Stimulated activated CD4-positive, alpha-beta T cell treated with anti-CD3 and anti-CD28 coated beads, Interleukin-15, amount 100 ng/mL, for 1 hour (primary cell): ENCODE measurements at places on chromosomes 13 and 19.

- peak; percentile 9 for DNase-seq
These were observed 38.9 kb upstream of the KATNAL1 start for GRCh38 chr13:30346153-30346788.

GRCh38 chr13:32453981-32454380 lies 26.1 kb upstream of the N4BP2L1 start:
- no peak for DNase-seq

DNA sequence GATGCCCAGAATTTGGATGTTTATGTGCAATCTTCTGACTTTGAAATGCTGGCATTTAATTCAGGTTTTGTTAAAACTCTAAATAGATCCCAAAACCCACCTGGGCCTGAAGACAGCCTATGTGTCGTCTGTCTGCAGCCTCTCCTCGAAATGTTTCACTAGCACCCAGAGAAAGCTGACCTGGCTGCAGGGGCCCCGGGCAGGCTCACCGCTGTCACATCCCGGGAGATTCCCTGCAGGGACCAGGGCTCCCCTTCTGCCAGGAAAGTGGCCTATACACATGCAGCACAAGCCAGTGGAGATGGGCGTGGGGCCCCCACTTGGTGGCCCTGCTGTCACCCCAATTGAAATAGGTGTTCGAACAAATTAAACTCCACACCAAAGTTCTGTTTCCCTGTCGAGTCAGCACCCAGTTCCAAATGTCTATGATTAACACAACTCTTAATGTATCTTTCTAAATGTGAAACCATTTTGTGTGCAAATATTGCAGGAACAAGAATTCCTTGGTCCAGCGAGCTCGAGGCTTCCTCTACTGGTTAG lies 145.8 kb upstream of the ZNF507 start:
- no peak for DNase-seq

DNA sequence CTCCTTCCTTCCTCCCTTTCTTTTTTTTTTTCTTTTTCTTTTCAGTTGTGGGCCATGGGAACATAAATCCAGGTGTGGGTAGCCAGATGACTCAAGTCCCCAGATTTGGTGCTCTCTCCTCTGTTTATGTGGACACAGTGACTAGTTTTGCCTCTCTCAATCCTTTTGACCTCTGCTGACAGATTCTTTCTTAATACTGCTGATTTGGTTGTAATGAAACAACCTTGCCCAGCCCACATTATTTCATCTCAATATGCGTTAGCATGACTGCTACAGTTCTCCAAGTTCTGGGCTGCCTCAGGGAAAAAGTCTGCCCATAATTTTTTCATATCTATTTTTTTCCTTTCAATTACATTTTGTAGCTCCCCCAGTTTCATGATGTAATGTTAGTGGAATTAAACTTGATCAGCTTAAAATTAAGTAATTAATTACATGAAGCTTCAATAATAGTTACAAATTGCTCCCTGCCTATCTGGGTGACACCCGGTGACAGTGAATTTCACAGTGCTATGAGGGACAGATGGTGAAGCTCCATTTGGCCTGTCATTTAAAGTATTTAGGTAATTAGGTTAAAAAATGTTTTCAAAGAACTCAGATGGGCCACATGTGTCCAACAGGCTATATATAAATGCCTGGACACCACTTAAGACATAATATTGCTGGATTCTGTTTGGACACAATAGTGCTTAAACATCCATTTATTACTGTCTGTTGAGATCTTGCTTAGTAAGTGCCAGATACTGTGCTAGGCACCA lies 118.8 kb upstream of the FRY start:
- no peak for DNase-seq

- no peak for DNase-seq
These were observed 73.6 kb upstream of the ATP12A start for GRCh38 chr13:24606486-24607170.

DNA sequence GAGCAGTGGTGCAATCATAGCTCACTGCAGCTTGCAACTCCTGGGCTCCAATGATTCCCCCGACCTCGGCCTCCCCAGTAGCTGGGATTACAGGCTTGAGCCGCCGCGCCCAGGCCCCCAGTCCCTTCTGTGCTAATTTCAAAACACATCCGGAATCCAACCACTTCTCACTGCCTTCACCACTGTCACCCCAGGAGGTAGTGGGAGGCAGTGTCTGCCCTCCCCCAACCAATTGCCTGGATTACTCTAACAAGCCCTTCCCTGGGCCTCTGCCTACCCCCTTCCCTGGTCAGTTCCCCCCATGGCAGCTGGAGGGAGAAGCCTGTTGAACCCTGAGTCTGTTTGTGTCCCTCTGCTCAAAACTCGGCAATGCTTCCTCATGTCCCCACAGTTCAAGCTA lies 2.3 kb downstream of the PRAM1 start:
- DNase-seq = no peak

GRCh38 chr19:56727677-56728076 lies 56.1 kb upstream of the ZNF835 start:
- no peak for DNase-seq

- DNase-seq = peak; percentile 84
These were observed 3.6 kb downstream of the LGALS7 start for GRCh38 chr19:38769635-38770211.

DNA sequence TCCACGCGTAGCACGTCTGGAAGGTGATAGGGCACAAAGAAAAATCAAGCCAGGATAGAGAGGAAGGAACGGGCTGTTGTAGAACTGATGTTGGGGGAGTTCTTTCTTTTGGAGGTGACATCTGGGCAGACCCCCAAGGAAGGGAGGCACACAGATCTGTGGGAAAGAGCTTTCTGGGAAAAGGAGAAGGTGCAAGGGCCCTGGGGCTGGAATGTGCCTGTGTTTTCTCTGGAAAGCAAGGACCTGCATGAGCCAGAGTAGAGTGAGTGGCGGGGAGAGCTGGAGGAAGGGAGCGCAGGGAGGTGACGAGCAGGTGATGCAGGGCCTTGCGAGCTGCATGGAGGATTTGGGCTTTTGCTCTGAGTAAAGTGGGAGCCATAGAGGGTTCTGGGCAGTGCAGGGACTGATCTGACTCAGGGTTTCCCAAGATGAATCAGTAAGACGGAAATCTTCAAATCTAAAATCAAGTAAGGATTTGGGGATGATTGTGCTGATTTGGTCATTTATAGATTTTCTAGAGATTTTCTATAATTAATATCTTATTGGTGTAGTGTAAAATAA lies 30.8 kb downstream of the SMARCA4 start:
- DNase-seq = no peak

DNA sequence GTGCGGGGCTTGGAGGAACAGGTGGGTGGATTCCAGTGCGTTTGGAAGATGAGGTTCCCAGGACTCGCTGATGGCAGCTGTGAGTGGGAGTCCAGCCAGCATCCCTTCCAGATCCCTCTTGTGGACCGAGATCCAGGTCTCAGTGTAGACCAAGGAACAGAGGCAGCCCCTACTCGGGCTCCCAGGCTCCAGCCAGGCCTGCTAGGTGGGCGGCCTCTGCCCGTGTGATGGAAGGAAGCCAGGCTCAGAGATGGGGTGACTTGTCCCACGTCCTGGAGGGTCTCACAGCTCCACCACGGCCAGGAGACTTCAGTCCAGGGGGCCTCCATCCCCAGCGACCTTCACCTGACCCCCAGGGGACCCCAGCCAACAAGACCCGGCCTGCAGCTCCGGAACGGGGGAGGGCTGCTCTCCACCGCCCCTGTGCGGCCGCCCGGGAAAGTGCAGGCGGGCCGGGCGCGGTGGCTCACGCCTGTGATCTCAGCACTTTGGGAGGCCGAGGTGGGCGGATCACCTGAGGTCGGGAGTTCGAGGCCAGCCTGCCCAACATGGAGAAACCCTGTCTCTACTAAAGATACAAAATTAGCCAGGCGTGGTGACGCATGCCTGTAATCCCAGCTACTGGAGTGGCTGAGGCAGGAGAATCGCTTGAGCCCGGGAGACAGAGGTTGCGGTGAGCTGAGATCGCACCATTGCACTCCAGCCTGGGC lies 729 bp upstream of the MADCAM1 start:
- DNase-seq = no peak

DNA sequence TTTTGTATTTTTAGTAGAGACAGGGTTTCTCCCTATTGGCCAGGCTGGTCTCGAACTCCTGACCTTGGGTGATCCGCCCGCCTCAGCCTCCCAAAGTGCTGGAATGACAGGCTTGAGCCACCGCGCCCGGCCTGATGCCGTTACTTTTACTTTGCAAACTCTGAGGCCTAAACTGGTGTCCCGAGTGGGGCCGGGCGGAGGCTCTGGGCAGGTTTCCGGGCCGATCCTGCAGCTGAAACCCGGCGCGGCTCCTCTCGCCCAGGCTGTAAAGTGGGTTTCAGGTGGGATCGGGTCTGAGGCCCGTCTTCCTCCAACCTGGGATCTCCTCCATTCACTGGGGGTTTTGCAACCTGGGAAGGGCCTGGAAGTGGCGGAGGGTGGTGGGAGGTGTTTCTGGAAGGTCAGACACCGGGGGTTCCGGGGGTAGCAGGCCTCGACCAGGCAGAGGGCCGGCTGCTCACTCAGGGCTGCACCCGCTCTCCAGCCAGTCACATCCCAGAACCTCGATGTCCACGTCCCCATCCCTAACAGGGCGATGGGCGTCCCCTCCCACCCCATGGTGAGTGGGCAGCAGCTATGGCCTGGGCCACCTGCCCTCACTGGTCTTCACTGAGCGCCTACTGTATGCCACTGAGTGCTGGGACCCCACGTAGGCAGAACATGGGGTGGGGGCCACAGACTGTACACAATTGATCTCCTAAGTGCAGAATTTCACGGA lies 21.3 kb upstream of the WDR18 start:
- no peak for DNase-seq

- DNase-seq = no peak
These were observed 542.0 kb downstream of the DIAPH3 start for GRCh38 chr13:59621773-59622172.

GRCh38 chr13:104491916-104492315 lies 1425.7 kb upstream of the SLC10A2 start:
- no peak for DNase-seq

DNA sequence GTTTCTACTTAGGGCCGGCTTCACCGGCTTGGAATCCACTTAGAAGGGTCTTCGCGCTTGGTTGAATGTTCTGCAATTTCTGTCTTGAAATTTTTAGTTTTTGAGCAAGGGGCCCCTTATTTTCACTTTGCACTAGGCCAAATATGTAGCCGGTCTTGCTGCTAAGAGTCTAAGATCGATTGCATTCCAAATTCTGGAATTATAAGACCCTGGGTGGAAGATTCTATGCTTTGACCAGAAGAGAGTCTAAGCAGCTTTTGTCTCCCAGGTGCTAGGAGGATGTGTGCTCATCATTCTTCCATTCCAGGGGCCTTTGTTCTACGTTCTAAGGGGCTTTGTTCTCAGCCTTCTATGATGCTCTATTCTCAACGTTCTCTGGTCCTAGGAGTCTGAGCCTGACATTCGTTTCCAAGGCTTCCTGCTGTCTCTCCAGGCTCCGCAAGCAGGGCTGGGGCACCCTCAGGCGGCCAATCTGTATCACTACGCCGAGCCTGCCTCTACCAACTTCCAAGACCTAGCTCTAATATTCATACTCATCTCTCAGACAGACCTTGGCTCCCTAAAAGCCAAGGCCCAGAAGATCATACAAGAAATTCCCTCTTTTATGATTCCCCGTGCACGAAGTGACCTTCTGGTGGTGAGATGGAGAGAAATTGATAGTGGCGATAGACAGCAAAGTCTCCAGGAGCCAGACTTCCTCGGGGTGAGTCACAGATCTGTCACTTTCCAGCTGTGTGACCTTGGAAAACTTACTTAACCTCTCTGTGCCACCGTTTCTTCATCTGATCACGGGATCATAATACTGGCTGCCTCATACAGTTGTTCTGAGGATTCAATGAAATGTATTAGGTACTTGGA lies 982 bp upstream of the DACT3 start:
- DNase-seq = peak; percentile 55

GRCh38 chr13:99800011-99800410 lies 171.6 kb downstream of the ZIC5 start:
- no peak for DNase-seq

DNA sequence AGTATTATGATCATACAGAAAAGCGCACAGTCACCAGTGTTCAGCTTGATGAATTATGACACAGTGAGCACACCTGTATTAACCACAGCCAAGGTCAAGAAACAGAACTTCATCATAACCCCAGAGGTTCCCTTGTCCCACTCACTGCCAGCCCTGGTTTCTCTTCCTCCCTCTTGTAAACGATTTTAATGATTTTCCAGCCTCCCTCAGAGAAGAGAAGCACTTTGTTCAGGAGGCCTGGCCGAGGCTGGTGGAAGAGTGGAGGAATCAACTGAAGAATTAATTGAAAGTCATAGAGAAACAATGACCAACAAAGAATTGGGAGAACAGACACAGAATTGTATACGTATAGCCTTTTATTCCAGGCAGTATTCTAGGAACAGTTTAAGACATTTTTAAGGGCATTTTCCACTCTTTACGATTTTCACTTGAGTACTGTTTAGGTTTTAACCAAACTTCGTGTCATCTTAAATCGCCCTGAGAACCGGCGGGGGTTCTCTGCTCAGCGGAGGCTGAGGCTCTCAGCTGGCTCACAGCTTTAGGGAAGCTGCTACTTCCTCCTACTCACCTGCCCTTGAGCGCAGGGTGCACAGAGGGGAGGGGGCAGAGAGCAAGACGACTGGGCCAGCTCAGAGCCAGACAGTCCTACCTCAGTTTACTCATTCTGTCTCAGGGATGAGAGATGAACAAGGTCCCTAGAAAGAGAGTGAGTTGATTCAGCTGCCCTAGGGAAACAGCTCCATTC lies 108.6 kb downstream of the AKAP11 start:
- no peak for DNase-seq

DNA sequence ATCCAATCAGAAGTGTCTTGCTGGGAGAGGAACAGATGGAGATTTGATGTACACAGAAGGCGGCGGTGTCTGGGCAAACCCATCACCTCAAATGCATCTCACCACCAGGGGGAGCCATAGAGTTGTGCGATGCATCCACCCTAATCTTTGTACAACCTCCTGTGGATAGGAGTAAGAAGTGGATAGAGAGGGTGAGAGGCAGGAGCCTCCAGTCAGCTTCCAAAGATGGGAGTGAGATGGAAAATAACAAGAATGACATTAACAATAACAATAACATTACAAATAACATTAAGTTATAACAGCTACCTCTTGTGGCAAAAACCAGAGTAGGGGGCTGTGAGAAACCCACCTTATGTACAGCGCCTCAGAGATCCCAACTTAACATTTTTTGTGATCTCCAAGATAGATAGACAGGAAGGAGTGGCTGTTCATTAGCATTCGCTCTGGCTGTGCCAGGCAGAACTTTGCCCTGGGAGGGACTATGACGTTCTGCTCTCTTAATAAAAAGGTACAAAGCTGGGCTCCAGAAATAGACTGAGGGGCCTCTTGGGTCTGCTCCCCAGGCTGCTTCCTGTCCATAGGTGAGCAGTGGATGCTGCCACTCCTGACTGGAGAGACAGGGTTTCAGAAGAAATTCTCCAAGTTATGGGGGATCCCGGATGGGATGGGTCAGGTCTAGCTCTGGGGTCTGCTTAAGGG lies 5.2 kb upstream of the CEACAM18 start:
- peak; percentile 52 for DNase-seq

GRCh38 chr19:2358548-2359173 lies 1.4 kb upstream of the TMPRSS9 start:
- DNase-seq = no peak

DNA sequence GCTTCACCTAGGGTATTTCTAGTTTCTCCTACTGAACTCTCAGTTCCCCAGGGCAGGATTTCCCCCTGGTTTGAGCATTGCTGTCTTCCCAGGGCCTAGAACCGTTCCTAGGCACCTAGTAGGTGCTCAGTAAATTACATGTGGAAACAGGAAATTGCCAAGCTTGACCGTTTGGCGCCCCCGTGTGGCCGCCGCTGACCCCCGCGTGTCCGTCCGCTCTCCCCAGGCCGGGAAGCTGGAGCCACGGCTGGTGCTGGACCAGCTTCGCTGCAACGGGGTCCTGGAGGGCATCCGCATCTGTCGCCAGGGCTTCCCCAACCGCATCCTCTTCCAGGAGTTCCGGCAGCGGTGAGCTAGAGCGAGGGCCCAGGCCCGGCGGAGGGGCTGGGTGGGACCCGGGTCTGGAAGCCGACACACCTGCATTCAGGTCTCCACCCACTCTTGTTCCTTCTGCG lies 55.5 kb downstream of the MYH14 start:
- no peak for DNase-seq
